ENCODE measurements at places on chromosomes 6 and 20.

GRCh38 chr6:149918151-149918905 is 4.6 kb downstream of the RAET1G start:
- no peak for DNase-seq

- no peak for DNase-seq
These were observed 233.5 kb upstream of the AGPAT4 start for GRCh38 chr6:161507375-161507774.

DNA sequence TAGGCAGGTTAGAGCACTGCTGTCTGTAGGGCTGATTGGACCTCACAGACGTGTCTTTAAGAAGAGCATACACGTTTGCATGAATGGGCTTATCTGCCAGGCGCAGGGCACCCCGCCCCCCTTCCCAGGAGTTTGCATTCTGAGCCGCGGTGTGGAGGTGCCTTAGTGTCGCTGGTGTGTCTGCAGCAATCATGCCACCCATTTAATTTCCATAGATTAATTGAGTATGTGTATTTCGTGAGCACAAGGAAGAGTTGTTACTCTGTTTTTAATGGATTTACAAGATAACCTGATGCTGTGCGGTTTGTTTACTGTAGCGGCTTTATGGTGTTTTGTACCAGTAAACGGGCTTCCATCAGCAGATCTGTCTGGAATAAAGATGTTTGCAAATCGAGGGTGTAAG is 107.7 kb downstream of the ZDHHC14 start:
- no peak for DNase-seq

DNA sequence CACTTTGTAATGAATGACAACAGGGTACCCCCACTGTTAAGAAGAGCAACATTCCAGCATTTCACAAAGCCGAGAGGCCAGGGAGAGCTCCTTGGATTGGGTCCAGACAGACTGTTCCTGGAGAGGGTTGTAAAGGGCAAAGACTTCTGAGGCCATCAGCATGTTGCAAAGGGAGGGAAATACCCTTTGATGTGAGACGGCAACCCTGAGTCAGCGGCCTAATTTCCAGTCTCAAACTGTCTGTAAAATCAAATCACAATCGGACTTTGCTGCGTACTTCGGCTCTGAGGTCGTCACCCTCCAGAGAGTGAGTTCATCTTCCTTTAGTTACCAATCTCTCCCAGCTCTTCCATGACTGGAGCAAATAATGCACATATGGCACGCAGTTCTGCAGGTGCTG is 101.0 kb upstream of the DTNBP1 start:
- DNase-seq = no peak

- DNase-seq = no peak
These were observed 151.8 kb downstream of the NRN1 start for GRCh38 chr6:5854899-5855298.

DNA sequence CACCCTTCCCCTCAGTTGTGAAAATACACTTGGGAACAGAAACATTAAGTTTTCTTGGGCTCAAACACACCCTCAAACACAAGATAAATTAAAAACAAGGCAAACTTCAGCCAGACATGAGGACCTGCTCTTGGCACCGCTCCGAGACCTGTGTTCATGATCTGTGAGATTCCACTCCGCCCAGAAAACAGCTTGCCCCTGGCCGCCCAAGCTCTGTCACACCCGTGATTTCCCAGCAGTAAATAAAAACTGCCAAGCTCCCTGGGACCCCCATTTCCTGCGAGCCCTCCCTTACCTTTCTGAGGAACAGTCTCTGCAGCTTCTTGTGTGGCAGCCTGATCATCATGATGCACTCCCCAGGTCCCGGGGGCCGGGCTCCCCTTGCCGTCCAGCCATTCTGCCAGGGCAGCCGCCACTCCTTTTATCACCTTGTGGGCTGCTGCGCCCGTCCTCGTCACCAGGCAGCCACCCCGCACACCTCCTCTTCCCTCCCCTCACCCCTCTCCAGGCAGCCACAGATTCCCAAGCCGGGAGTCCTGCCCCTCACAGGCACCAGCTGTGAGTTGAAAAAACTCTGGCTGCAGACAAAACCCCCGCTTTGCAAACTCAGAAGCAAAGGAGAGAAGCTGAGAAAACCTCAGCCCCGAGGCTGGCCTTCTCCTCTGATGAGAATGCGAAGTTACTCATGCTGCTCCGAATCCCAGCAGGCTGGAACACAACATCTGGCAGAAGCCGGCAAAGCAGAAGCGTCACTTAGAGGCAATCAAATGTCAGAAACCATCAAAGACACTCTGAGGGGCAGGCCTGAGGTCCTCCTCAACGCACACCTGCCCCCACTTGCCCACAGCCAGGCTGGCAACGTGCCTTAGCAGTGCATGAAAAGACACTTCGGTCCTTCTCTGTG is 130.4 kb upstream of the RPS6KA2 start:
- DNase-seq = no peak

GRCh38 chr6:139942331-139942730 is 567.9 kb upstream of the CITED2 start:
- DNase-seq = no peak

DNA sequence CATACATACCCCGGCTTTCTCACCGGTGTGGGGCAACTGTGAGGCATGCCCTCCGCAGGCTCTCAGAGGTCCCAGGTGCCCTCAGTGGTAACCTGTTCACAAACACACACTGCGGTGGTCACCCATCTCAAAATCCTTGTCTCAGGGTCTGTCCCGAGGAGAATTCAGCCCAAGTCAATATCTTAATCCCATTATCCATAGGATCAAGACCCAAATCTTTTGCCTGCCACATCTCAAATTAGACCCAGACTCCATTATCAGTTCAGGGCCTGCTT is 140.8 kb downstream of the CDC5L start:
- no peak for DNase-seq

- DNase-seq = no peak
These were observed 192.3 kb downstream of the C6orf118 start for GRCh38 chr6:165117121-165117520.

GRCh38 chr6:76275746-76276145 is 203.3 kb upstream of the IMPG1 start:
- no peak for DNase-seq

DNA sequence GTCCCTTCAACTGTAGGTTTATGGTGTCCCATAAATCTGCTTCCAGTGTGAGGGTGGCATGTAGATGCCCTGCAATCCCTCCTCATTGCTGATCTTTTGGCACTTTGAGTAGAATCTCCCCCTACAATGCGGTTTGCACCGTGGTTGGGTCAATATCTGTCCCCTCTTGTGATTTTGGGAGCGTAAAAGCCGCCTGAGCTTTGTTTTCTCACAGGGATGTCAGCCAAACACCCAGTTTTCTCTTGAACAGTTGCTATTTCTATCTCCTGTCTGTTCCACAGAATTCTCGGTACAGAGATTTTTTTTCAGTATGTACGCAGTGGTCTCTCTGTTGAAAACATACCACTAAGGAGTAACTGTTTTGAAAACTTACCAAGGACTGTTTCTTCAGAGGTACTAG is 21.8 kb downstream of the CDS2 start:
- no peak for DNase-seq

- no peak for DNase-seq
These were observed 226.8 kb upstream of the THEMIS start for GRCh38 chr6:128127650-128128049.

DNA sequence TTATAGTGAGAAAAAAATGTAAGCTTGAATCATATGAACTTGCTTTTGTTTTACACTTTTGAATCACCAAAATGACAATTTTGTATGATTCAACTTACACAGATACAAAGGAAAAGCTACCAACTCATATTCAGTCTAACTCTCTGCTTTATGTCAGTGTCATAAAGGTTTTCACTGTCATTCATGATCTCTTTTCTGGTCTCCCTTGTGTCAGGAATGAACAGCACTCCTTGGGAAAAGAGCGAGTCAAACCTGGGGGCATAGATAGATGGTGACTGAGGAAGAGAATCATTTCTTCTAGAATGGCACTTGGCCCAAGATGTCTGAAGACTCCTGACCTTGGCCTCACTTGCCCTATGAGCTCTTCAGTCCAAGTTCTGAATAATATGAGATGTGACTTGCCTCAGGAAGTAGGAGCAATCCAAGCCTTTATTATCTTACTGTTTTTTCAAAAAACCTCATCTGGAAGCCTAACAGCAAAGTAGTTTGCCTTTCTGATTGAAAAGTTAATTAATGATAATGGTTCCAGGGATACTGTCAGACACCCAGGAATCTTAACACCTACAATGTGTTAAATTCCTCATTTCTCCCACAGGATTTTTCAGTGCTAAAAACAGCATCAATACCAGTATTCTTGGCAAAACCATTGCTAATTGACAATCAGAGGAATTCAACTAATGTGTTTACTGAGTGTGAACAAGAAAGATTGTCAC is 270.0 kb upstream of the HSF2 start:
- no peak for DNase-seq

DNA sequence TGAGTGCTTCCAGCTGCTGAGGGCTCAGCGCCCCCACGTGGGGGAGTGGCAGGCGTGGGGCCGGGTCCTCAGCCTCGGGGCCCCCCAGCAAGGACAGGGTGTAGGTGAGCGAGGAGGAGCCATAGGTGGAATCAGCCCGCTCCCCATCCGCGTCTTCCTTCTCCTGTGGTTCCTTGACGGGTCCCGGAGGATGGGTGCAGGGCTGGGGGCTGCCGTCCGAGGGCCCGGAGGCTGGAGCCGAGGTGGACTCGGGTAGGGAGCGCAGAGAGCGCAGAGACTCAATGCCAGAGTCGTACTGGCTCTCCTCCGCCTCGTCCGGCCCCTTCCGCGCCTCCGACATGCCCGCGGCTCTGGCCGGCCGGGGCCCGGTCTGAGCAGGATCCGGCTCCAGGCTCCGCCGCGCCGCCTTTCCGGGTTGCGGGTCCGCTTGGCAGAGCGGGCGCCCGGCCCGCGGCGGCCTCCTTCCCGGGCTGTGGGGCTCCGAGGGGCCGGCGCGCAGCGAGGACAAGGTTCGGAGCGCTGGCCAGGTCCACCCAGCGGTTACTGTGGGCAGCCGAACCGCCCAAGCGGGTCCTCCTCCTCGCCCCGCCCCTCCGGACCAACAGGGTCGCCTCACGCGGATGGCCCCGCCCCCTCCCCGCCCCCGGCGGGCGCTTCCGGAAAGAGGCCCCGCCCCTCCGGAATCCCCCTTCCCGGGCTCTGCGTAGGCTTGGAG is at the start of gene NFKBIE:
NFKBIE (minus strand) TSS at position 545 of the 715 bp plus-strand sequence; CDS start at position 340, 205 bp downstream.
- DNase-seq = peak; percentile 93

GRCh38 chr6:132089173-132089572 is 138.0 kb upstream of the CCN2 start:
- no peak for DNase-seq

DNA sequence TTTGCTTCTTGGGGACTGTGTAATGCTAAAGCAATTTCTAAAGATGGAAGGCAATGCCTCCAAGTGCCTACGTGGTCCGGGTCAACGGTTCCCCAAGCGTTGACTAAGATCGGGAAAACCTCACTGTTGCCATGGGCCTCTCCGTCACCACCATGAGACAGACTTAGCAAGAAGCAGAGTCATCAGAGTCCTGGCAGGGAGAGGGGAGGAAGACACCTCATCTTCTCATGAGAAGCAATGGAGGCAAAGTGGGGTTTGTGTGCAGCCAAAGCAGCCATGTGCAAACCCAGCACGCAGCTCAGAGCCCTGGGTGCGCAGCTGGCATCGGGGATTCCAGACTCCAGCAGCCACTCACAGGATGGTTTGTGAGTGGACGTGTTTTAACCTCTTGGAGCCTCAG is 111.4 kb downstream of the SYNDIG1 start:
- DNase-seq = no peak

DNA sequence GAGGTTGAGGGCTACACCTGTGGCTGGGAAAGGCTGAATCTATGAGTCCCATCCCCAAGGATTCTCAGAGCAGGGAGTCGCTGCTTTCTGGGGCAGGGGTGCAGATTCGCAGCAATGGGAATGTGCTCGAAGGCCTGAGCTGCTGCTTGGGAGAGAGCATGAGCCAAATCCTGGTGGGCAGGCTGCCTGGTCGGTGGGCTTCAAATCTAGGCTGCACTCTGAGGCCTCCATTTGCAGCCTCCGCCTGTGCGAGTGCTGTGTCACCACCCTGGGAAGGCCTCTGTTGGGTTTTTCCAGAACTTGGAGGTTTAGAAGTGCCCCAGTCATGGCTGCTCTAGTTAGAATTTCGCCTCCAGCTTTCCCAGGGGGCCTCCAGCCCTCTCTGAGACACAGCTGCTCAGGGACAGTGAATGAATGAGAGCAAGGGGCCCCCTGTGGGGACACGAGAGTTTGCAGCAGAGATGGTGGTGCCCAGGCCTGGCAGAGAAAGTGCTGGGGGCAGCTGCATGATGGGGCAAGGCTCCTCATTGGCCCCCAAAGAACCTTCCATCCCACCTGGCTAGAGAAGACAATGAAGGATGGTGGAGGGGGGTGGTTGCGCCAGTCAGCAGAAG is 31.1 kb upstream of the RNF24 start:
- no peak for DNase-seq

- DNase-seq = no peak
These were observed 104.0 kb downstream of the RTN4IP1 start for GRCh38 chr6:106525107-106525881.

GRCh38 chr20:57526087-57526884 is 1.3 kb upstream of the CTCFL start:
- DNase-seq = no peak

GRCh38 chr20:6811262-6812035 is 44.0 kb downstream of the BMP2 start:
- no peak for DNase-seq

GRCh38 chr6:97850458-97851212 is 567.6 kb upstream of the MMS22L start:
- no peak for DNase-seq

GRCh38 chr20:63810730-63811490 is 20.2 kb downstream of the ZBTB46 start:
- no peak for DNase-seq

DNA sequence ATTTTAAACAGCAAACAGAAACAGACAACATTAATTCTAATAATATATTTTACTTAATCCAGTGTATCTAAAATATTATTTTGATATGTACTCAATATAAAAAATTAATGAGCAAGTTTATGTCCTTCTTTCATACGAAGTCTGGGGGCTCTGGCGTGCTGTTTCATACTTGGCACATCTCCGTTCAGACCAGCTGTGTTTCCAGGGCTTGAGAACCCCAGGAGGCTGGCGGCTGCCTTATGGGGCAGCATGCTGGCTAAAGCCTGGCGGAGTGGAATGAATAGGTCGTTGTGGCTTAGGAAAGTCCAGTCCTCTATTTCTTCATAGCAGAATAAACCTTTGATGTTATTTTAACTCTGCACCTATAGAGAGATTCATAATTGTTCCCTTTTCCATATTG is 43.3 kb downstream of the DUSP22 start:
- DNase-seq = no peak

- no peak for DNase-seq
These were observed 296.6 kb downstream of the PHACTR1 start for GRCh38 chr6:13012977-13013680.

DNA sequence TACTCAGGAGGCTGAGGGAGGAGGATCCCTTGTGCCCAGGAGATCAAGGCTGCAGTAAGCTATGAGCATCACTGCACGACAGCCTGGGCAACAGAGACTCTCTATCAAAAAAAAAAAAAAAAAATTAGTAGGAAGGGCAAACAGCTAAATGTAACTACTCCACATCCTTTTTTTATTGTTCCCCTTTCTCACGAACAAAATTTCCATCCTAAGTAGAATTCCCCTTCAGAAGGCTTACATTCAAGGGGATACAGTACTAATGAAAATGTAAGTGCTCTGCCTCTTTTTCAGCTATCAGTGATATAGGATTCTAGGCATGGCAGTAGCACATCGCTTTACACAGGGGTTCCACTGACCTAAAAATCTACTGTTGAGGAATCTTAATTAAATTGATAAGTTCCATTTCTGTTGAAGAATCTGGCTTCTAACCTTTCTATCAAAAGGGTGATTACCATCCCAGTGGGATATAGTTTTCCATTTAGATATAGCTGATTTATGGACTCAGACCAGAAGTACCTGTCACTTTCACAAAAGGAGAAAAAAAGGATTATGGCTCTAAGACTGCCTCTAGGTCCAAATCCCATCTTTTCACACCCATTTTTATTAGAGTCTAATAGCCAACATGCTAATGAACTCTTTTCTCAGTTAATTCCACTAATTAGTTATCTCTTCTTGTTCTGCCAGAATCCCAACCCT is 2.6 kb downstream of the B4GALT5 start:
- DNase-seq = no peak
